ENCODE measurements at places on chromosomes 11 and 22.

DNA sequence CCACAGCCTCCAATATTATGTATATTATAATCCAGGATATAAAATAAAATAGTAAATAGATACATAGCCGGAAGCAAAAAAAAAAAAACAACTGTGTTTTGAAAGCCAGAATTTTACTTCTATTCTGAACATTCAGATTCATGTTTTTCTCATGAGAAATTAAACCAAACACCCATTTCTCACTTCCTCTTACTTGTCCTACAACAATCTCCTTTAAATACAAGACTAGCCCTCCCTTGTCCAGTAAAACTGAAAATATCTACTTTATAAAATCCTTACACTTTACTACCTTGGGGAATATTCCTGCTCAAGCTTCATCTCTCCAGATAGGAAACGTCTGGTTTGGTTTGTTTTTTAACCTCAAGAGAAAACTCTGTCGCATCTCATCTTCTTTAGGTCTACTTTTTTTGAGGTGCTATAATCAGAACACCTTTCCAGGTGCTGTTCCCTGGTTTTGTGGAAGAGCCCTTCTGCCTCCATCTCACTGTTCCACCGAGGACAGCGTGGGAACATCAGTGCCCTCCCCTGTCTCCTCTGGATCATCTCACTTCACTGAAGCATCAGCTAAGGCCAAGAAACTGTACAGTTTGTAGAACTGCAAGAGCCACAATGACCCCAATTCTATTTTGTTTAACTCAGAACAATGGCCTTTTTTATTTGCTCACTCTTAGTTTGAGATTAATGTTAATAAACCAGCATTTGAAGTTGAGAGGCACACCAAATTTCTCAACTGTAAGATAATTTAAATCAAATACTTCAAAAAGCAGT is 82.0 kb upstream of the ARHGAP32 start:
- DNase-seq = no peak
- peaks cover 18% of the 10 kb centered on the region for H3K4me1 ChIP-seq
- H3K27ac ChIP-seq = no peak overlapping the region
- H3K36me3 ChIP-seq = no peaks in the 10 kb centered on the region
- H3K4me3 ChIP-seq = no peak overlapping the region

GRCh38 chr11:118980191-118980881 is 8.8 kb downstream of the FOXR1 start:
- peak; percentile 31 for DNase-seq
- H3K4me3 ChIP-seq = no peak overlapping the region
- H3K4me1 ChIP-seq = peaks cover 11% of the 10 kb centered on the region
- H3K27ac ChIP-seq = no peak overlapping the region
- no peaks in the 10 kb centered on the region for H3K27me3 ChIP-seq
- H3K36me3 ChIP-seq = no peaks in the 10 kb centered on the region

- no peak overlapping the region for H3K27ac ChIP-seq
- H3K4me3 ChIP-seq = no peak overlapping the region
- DNase-seq = no peak
- H3K36me3 ChIP-seq = peaks cover 56% of the 10 kb centered on the region
Observed at GRCh38 chr22:41123151-41123550, 30.8 kb downstream of the EP300 start.

DNA sequence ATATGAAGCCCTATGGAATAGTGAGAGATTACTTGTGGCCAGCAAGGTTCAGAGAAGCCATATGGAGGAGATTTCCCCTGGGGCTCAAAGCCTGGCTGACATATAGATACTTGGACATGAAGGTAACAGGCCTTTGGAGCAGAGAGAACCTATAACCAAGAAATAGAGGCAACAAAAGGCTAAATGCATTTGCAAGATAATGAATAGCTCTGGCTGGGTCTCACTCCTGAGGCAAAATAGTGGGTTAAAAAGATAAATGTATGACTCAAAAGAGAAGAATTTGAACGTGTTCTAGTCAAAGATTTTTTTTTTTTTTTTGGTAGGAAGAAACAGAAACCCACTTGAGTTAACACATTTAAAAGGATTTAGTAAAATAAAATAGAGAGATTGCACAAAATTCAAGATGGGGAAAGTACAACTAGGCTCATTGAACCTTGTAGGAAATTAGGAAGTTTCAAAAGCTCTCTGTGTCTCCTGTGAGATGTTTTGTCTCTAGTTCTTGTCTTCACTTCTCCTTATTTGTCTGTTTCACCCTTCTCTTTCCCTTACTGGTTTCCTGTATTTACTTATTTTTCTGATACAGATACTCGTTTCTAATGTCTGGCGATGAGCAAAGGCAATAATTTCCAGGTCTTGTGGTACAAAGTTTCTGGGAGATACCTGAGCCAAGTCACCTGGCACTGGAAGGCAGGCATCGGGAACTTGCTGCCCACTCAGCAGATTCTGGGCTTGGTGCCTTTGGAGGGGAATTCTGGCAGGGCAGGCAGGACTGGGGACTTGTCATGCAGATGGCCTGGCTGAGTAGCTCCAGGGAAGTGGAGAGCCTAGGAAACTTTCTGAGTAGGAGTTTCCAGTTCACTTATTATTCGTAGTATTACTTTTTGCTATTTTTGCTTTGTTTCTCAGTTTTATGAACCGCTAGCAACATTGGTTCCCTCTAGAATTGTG is 49.2 kb upstream of the SESN3 start:
- H3K27me3 ChIP-seq = no peaks in the 10 kb centered on the region
- no peaks in the 10 kb centered on the region for H3K36me3 ChIP-seq
- H3K4me3 ChIP-seq = no peak overlapping the region
- no peaks in the 10 kb centered on the region for H3K4me1 ChIP-seq

- H3K4me1 ChIP-seq = no peaks in the 10 kb centered on the region
- H3K27ac ChIP-seq = no peak overlapping the region
- H3K27me3 ChIP-seq = no peaks in the 10 kb centered on the region
- H3K36me3 ChIP-seq = no peaks in the 10 kb centered on the region
- no peak for DNase-seq
Observed at GRCh38 chr11:655036-655726, 18.1 kb downstream of the DRD4 start.

GRCh38 chr11:33366918-33367317 is 109.7 kb downstream of the HIPK3 start:
- no peak overlapping the region for H3K4me3 ChIP-seq
- H3K27ac ChIP-seq = no peak overlapping the region
- no peak for DNase-seq
- no peaks in the 10 kb centered on the region for H3K27me3 ChIP-seq
- H3K36me3 ChIP-seq = no peaks in the 10 kb centered on the region
- H3K4me1 ChIP-seq = peaks cover 4% of the 10 kb centered on the region

DNA sequence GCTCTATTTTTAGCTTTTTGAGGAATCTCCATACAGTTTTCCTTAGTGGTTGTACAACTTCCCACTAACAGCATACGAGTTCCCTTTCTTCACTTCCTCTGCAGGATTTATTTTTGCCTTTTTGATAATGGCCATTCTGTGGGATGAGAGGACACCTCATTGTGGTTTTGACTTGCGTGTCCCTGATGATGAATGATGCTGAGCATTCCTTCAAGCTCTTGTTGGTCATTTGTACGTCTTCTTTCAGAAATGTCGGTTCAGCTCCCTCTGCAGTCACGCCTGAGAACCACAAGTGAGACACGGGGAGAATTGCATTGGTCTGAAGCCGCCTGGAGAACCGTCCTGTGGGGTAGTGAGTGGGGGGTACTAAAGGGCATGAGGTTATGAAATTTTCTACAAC is 2.0 kb upstream of the KRTAP5-10 start:
- no peaks in the 10 kb centered on the region for H3K4me1 ChIP-seq
- no peaks in the 10 kb centered on the region for H3K27me3 ChIP-seq
- H3K36me3 ChIP-seq = no peaks in the 10 kb centered on the region
- no peak for DNase-seq
- H3K27ac ChIP-seq = no peak overlapping the region
- no peak overlapping the region for H3K4me3 ChIP-seq

GRCh38 chr11:111231836-111232235 is 13.7 kb upstream of the POU2AF2 start:
- no peaks in the 10 kb centered on the region for H3K36me3 ChIP-seq
- no peaks in the 10 kb centered on the region for H3K4me1 ChIP-seq
- DNase-seq = peak; percentile 69
- H3K4me3 ChIP-seq = no peak overlapping the region

DNA sequence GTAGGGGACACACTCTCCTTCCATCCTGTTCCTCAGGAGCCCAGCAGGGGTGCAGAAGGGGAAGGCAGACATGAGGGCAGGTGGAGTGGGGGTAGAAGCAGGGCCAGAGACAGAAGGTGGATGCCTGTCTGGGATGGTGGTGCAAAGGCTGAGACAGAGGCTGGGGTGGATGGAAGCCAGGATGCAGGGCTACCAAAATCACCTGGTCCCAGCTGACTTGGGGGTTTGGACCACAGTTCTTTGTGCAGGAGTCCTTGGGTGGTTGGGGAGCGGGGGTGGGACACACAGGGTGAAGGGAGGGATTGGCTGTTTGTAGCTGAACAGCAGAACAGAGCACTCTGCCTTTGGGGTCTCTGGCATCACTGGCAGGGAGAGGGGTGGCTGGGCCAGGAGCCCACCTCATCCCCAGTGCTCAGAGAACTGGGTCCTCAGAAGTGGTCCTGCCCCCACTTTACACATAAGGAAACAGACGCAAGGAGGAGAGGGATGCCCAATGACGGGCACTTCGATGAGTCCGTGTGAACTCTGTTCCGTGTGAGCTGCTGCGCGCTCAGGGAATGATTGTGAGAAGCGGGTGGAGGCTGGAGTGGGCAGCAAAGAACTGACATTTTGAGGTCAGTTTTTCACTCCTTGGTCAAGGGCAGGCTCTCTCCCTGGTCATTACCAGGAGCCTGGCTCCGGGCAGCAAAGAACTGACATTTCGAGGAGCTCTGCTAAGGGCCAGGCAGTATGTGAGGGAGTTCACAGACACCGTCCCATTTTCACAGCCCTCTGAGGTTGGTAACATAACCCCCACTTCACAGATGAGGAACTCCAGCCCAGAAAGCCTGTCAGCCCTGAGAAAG is 1.9 kb downstream of the TAGLN start:
- H3K4me3 ChIP-seq = peak overlapping the region; percentile 40
- no peak for DNase-seq
- peaks cover 7% of the 10 kb centered on the region for H3K4me1 ChIP-seq
- H3K27ac ChIP-seq = peak overlapping the region; percentile 60
- H3K27me3 ChIP-seq = no peaks in the 10 kb centered on the region
- H3K36me3 ChIP-seq = peaks cover 42% of the 10 kb centered on the region

Data from upper lobe of left lung (tissue), 6 donors.